ENCODE measurements at places on chromosomes 16 and 17.
A peak's percentile ranks its signal among the peaks of the same experiment; 100 is the strongest.

DNA sequence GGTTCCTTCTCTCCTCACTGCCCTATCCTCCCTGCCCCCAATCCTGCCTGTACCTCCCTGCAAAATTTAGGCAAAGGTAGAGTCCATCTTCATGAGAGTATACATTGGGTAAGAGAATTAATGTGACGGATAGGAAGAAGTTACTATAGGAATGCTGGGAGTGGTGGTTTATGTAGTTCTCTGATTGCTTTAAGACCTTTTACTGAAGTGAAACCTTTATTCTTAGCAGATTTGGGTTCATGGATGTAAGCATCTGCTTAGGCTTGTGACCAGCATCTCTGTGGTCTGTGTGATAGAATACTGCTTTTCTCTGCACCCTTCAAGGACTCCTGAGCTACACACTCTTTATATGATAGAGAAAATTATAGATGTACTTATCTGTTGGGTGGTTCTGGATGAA lies 127.3 kb downstream of the PRKCA start:
- no peak for DNase-seq

- no peak for DNase-seq
Measured at GRCh38 chr16:30637944-30638343, 12.8 kb upstream of the PRR14 start.

DNA sequence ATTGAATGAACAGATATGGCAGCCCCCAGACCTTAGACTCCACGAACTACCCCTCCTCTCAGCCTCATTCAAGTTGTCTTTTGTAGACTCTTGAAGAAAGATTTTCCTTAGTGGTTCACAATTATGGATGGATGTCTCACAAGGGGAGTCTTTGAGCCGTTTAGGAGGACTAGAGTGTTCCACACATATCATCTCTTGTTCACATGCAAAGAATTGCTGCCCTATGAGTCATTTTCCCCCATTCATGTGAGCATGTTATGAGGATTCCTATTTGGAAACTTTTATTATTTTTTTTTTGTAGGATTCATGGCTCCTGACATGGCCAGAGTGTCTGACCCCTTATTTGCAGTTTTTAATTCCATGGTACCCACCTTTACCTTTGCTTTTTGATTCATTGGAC lies 237.1 kb downstream of the SHISA9 start:
- DNase-seq: no peak

DNA sequence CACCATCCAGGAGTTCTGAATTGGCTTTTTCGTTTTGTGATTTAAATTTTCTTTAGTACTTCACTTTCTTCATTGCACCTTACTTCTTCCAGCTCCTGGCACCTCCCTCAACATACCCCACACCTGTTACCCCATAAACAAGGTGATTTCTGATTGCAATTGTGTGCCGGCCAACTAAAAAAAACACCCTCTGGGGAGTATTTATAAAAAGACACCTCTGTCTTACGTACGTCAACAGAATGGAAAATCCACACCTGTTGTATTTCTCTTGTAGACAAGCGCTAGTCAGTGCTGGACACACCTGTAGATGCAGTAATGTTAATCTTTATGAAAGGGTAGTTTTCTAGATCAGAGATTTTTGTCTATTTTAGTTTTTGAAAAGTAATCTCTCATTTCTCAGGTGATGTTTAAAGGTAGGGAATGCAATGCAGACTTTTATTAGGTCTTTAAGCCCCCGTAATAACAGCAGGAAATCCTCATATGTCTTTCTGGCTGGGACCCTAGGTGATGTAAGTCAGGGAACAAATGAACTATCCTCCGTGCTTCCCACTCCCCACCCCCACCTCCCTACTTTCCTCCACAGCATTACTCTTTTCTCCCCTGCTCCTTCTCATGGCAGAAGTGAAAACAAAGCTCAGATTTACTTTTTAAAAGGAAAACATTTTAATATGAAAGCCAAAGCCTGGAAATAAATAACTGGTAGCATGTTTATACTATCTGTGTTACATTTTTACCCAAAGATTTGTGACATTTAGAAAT lies 4.2 kb downstream of the MSI2 start:
- DNase-seq: no peak

DNA sequence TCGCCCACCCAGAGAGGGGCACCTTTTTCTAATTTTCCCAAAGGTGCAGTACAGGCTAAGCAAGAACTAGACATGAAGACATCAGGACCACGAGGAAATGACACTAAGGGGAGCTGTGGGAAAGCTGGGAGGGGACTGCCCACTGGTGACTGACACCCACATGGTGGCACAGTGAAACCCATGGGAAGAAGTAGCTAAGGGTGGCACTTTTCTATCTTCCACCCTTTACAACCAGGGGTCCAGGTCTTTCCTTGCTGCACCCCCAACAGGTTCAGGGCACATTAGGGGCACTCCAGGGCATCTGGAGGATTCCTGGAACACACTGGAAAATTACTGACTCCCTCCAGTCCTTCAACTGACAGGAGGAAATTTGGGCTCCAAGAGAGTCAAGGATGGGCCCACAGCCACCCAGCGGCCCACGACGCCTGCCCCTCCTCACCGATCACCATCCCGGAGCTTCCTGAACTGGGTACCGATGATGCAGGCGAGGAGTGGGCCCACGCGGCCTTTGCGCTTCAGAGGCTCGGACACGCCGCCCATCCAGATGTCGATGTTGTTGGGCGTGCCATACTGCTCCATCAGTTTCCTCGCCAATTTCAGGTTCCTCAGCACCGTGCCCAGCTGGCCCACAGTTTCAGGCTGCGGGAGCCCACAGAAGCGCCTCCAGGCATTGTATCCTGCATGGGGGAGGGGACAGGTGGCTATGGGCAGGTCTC lies 9.4 kb downstream of the MPO start:
- no peak for DNase-seq

DNA sequence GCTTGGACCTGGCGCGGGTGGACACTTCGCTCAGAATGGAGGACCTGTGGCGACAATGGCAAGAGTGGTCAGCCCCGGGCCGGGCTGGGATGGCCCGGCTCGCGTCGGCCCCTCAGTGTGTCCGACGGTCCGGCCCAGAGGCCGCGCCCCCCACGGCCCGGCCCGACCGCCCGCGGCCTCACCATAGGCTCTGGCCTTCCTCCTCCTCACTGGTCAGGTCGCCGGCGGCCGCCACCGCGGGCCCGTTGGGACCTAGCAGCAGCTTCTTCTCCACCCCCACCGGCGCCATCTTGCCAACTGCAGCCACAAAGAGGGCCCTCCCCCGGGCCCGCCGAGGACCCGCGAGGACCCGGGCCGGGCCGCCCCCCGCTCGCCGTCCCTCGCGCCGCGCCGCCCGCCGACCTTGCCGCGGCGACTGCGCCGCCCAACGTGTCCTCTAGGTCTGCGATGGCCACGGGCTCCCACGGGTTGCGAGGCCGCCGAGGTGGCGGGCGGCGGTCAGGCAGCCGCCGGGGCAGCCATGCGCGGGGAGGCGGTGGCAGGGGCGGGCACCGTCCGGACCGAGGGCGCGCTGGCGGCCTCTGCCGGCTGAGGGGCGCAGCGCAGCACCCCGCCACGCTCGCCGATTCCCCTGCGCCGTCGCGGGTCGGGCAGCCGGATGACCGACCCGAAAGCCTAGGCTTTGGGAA lies at the start of gene DYNC1LI2:
Gene DYNC1LI2, minus strand, starts transcription at position 307 of the 689 bp plus-strand sequence. Its CDS starts 18 bp downstream, at position 289.
- no peak for DNase-seq

DNA sequence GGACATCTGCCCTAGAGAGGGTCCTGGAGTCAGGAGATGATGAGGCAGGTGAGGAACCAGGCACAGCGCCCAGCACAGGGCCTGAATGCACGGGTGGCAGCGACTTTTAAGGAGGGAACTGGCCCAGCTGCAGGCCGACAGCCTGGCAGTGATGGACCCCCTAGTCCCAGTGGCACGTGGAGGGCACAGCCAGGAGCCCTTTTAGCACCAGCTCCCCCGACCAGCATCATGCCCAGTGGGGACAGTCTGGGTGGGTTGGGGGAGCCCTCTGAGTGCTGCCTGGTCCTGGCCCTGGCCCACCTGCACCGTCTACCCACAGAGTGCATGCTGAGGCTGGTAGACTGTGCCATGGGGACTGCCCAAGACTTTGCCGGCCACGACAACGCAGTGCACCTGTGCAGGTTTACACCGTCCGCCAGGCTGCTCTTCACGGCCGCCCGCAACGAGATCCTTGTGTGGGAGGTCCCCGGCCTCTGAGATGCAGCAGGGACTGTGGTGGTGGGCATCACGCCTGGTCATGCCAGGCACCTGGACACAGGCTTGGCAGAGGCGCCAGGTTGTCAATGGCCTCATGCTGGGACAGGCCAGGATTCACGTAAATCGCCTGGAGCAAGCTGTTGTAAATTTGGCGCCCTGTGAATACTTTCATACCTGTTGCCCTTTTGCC lies 686 bp upstream of the RHOT2 start:
- DNase-seq: no peak

- no peak for DNase-seq
Measured at GRCh38 chr16:27598931-27599565, 49.1 kb downstream of the KATNIP start.

DNA sequence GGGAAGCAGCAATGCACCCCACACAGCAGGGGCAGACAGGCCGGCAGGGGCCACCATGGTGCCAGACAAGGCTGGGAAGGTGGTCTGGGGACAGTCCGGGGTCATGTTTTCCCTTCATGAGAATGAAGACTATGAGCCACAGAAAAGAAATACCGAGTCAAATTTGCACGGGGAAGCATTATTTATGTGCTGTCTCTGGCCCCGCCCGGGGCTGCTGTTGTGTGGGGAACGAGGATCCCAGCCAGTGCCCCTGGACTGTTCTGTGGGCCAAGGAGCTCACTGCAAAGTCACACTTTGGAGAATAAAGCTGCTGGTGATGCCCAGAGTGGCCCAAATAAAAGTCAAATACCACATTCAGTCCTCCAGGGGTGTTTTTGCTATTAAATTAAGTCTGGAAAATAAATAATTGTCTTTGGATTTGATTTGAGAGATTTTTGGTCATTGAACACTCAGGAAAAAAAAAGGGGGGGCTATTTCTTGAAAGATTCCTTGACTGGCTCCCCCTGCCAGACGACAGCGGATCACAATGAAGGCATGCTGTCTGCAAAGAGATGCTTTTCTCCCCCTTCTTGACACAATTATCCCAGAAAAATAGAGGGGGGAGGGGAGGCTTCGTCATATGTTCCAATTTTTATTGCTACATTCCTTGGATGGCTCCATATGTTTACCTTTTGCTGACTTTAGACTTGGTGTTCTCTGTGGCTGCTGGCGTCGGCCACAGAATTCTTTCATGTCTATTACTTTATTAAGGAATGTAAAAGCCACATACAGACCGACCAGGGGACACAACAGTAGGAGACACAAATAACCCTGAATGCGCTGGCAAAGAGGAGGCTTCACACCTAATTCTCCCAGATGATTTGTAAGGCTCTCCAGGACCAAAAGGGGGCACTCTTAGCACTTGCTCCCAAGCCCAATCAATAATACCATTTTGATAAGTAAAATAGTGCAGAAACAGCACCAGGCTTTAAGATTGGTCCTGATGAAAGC lies 27.1 kb upstream of the ANKFN1 start:
- DNase-seq: no peak

GRCh38 chr17:46741122-46741730 lies 77.3 kb downstream of the WNT3 start:
- no peak for DNase-seq

- no peak for DNase-seq
Measured at GRCh38 chr16:89407925-89408300, 82.4 kb downstream of the ANKRD11 start.

DNA sequence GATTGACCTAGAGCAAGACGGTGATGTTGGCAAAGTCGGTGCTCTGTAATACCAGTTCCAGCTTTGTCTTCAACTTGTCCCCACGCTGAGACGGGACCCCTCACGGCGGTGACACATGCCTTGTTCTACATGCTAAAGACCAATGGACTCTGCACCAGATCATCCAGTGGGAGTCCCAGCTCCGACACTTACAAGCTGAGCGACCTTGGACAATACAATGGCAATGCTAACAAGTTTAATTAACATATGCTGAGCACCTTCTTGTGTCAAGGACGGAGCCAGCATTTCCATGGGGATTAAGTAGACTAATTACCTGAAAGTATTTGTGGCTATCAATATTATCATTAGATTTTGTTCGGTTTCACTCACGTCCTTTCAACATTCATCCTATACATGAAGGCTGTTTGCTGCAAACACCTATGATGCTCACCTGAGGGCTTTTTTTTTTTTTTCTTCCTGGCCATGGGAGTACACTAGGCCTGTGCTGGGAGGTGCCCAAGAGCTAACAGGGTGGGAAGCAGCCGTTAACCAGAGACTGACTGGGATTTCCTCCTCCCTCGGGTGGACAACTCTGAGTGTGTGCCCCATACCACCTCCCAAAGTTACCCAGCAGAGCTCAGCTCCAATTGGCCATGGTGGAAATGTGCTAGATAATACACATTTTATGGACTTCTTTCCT lies 308.6 kb upstream of the ZFHX3 start:
- no peak for DNase-seq

- DNase-seq: peak; percentile 28
Measured at GRCh38 chr17:40122999-40123810, 1.4 kb downstream of the MSL1 start.

DNA sequence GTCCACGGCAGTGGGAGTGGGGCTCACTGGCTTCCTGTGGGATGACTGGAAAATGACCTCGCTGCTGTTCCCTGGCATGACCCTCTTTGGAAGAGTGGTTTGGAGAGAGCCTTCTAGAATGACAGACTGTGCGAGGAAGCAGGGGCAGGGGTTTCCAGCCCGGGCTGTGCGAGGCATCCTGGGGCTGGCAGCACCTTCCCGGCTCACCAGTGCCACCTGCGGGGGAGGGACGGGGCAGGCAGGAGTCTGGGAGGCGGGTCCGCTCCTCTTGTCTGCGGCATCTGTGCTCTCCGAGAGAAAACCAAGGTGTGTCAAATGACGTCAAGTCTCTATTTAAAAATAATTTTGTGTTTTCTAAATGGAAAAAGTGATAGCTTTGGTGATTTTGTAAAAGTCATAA lies 7.8 kb upstream of the RNF213 start:
- peak; percentile 79 for DNase-seq

- DNase-seq: no peak
Measured at GRCh38 chr16:87847467-87847784, 21.9 kb downstream of the SLC7A5 start.

GRCh38 chr17:15351925-15352324 lies 10.5 kb upstream of the TEKT3 start:
- no peak for DNase-seq

DNA sequence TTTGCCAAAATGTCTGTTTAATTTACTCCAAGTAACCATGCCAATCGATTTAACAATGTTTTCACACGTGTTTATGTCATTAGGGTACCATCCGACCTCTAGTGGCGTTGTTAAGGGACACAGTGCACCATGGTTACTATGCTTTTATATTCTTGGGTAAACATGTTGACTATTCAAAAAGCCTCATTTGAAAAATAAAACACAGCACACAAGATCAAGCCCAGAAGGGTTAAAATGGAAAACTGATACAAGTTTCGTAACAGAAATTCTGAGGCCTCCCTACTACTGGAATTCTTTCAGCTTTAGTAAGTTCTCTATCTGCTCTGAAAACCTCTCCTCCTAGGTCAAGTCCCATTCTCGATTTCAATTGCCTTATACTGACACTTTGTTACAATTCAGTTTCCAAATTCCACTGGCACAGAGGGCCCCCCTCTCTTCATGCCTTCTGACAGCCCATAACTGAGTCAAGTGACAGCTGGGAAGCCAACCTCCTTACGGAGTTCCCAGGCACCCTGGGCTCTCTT lies 2.1 kb downstream of the CFAP20 start:
- no peak for DNase-seq
